Activated T-cell treated with anti-CD3 and anti-CD28 coated beads, Interleukin-2, amount 50 U/mL, for 1 hour (primary cell): ENCODE measurements at places on chromosomes 3 and 15.

GRCh38 chr3:8760091-8760490 is 9.3 kb downstream of the OXTR start:
- no peak for DNase-seq

GRCh38 chr3:73547427-73548248 is 77.1 kb downstream of the PDZRN3 start:
- DNase-seq = no peak

DNA sequence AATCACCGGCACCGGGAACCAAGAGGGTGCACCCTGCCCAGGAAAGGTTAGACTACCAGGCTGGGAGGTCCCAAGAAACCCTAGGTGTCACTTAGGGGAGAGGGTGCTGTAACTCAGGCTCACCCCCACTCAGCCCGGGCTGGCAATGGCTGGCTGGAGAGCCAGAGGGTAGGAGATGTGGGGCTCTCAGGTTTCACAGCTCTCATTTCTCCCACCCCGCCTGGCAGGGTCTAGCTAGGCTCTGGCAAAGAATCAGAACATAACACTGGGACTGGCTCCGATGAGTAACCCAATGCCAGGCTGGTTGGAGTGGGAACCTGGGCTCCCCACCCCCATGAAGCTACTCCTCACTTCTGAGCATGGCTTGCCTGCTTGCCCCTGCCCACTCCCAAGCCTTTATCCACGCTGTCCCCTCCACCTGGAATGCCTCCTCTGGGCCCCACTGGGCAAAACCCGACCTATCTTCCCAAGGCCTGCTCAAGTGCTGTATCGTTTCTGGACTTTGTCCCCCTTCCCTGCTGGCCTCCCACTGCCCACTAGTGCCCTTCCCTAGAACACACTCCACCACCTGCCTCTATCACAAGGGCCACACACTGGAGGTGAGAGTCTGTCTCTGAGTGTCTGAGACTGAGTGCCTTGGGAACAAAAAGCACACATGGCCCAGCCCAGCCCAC is 2.0 kb downstream of the CIB2 start:
- no peak for DNase-seq

GRCh38 chr3:57068437-57069089 is 8.1 kb downstream of the SPATA12 start:
- no peak for DNase-seq

GRCh38 chr3:98782824-98783500 is 19.8 kb downstream of the ST3GAL6 start:
- no peak for DNase-seq

DNA sequence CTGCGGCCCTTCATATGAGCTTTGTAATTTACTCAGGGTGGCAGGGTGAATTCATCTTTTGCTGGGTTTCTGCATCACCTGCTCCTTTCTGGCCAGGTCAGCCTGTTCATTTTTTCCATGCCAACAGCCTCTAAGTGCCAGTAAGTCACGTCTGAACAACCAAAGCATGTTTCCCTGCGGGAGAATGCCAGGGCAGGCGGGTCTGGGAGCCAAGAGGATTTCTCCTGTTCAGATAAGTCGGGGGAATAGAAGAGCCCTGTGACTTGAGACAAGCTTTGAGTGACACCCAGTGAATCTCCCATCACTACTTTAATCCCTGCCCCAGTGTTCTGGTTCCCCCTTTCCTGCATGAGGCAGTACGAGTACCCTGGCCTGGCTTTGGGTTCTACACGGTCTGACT is 153.1 kb downstream of the PGPEP1L start:
- no peak for DNase-seq

- no peak for DNase-seq
These were observed 50.1 kb upstream of the TRIM42 start for GRCh38 chr3:140627756-140628155.

GRCh38 chr15:78360958-78361718 is 21.0 kb downstream of the CRABP1 start:
- DNase-seq = no peak

- DNase-seq = no peak
These were observed 12.6 kb downstream of the KPNA1 start for GRCh38 chr3:122502139-122502538.

- no peak for DNase-seq
These were observed 683.5 kb downstream of the NR2F2 start for GRCh38 chr15:97014001-97014400.

DNA sequence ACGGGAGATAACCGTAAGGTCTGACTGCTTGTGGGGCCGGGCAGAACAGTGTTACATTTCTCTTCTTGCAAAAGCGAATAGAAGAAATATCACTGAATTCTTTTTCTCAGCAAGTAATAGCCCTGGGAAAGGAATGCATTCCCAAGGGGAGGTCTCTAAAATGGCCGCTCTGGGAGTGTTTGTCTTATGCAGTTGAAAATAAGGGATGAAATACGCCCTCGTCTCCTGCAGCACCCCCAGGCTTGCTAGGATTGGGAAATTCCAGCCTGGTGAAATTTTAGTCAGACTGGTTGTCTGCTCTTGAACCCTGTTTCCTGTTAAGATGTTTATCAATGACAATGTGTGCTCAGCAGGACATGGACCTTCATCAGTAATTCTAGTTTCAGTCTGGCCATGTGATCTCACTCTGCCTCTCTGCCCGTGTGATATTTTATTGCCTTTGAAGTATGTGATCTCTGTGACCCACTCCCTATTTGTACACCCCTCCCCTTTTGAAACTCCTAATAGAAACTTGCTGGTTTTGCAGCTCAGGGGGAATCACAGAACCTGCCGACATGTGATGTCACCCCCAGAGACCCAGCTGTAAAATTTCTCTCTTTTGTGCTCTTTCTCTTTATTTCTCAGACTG is 715.6 kb downstream of the ROBO1 start:
- DNase-seq = no peak
